H4 (cell line): ENCODE measurements at places on chromosomes 11 and 22. TPM values are rescaled to one million over a fixed set of nuclear protein-coding genes. Genes with fewer than 3 reads are reported as not detected.

The SNX32 gene
- total RNA-seq, result not detected in 2 replicates

The CHRM1 gene
- total RNA-seq, result not detected in 2 replicates

The KCNE3 gene
- total RNA-seq, result 0.08 TPM in 1 of 2 replicates, not detected in the other

GRCh38 chr22:39351689-39352214 lies 2.0 kb downstream of the SYNGR1 start:
- DNase-seq, result peak; percentile 80

DNA sequence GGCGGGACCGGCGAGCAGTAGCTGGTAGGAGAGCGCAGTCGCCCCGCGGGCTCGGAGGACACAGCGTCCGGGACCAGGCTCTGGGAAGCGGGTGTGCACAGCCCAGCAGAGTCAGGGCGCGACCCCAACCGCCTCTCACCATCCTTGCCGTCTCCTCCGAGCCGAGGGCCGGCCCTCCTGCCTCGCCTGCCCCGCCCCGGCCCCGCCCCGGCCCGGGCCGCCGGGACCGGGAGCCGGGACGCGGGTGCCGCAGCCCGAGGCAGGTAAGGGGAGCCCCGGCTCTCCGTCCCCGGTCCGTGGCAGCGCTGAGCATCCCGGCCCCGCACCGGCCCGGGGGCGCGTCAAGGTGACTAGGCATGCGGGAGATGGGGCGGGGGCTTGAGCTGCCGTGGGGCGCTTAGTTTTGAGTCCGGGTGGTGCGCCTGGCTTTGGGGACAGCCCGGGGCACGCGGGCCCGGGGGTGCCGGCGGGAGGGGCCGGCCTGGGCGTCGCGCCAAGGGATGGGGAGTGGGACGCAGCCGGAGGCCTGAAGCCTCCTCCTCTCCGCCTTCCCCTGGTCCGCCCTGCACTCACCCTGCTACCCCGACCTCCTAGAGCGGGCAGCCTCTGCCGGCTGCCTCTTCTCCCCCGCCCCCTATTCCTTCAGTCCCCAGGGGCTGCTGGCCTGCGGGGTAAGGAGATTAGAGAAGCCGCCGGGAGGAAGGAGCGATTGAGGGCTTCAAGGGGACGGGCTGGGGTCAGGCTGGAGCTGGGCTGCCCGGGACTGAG lies at the start of gene ABCG4:
Gene ABCG4, plus strand, starts transcription at position 35 of the 768 bp plus-strand sequence. CDS start 914 bp downstream, outside the sequence.
- no peak for DNase-seq

DNA sequence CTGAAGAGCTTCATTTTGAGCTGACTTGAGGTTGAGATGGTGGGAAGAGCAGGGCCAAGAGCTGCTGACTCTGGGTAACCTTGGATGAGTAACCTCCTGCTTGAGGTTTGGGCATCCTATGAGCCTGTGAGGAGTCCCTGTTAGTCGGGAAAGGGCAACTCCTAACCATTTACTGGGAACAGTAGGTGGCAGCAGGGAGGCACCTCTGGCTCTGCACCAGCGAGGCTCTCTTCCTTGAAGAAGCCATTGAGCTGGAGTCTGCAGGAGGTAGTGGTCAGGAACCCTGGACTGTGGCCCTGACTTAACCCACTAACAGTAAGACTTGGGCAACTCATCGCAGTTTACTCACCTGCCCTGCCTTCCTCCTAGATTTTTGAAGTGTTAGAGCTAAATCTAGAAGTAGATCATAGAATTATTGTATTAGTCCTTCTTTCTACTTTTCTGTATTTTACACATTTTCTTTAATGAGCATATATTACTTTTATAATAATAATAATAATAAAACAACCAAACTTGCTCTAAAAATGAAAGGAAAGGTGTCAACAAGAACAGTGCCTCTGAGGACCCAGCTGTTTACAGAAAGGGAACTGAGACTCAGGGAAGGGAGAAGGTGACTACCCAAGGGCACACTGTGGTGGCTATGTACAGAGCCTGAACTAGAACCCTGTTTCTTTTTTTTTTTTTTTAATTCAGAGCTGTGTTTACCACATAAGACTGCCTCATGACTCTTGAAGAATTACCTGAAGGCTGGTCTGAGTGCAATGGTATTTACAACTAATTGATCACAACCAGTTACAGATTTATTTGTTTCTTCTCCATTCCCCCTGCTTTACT lies 47.5 kb downstream of the MEI1 start:
- DNase-seq, result peak; percentile 80

GRCh38 chr22:16603448-16603768 lies 10.8 kb upstream of the CCT8L2 start:
- DNase-seq, result no peak

DNA sequence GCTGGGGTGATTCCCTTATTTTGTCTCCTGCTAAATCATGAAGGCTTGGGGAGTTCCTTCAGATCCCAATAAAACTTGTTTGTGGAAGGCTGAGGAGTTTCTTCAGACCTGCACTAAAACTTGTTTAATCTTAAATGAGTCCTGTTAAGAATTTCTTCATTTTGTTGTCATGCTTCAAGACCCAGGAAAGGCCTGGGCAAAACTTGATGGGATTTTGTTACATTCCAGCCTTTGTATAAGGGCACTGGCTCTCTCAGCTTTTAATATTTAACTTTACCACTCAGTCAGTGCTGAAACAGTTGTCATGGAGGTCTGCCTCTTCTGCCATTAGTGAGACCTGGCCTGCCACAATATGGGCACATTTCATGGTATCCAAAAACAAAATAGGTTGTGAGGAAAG lies 699.0 kb downstream of the ETS1 start:
- DNase-seq, result no peak

DNA sequence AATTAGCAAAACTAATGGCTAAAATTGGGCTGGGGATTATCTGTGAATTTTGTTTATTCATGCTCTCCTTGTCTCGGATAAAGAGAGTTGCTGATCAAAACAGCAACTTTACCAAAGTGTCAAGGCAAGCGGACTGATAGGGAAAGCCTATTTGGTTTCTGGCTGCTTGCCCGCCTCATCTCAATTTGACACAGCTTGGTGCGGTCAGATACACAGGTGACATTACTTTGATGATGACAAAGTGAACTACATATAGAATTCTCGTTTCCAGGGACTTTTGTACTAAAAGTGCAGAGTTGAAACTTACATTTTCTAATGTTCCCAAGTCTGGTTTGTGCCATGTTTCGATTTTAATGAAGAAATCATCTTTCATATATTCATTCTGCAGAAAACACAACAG lies 22.8 kb downstream of the PITPNB start:
- no peak for DNase-seq

- DNase-seq, result no peak
These were observed 462.5 kb downstream of the AASDHPPT start for GRCh38 chr11:106540001-106540400.
